Caco-2 (cell line): ENCODE measurements at places on chromosomes 11 and 22. TPM values are rescaled to one million over a fixed set of nuclear protein-coding genes. Genes with fewer than 3 reads are reported as not detected.

Gene WNT11
- total RNA-seq: 22.6 and 29.0 TPM in 2 replicates

Gene CARD10
- total RNA-seq: 26.5 and 31.7 TPM in 2 replicates

Gene CCT8L2
- not detected in 2 replicates for total RNA-seq

Gene KCNE3
- 48.1 and 58.2 TPM in 2 replicates for total RNA-seq

Gene SULT4A1
- total RNA-seq: not detected in 2 replicates

Gene FGF3
- total RNA-seq: not detected in 2 replicates

Gene GSTT2B
- total RNA-seq: 9.0 and 9.6 TPM in 2 replicates

Gene INS
- total RNA-seq: not detected in 2 replicates

Gene F2
- total RNA-seq: 51.8 and 60.0 TPM in 2 replicates

Gene GLB1L3
- not detected in 2 replicates for total RNA-seq

Gene PATZ1
- total RNA-seq: 36.6 and 40.9 TPM in 2 replicates

Gene ISX
- 4.7 and 5.6 TPM in 2 replicates for total RNA-seq

Gene DSCAML1
- not detected in 2 replicates for total RNA-seq

Gene MRPL40
- total RNA-seq: 42.6 and 42.7 TPM in 2 replicates

Gene CHRNA10
- 3.6 and 3.9 TPM in 2 replicates for total RNA-seq

Gene APOA1
- 872 and 913 TPM in 2 replicates for total RNA-seq

Gene C1QTNF6
- 7.4 and 7.7 TPM in 2 replicates for total RNA-seq

Gene CRYBA4
- 0.68 TPM in 1 of 2 replicates, not detected in the other for total RNA-seq

Gene HPX
- 10.7 and 10.9 TPM in 2 replicates for total RNA-seq

Gene FOLR1
- 65.9 and 93.4 TPM in 2 replicates for total RNA-seq

Gene PANX2
- total RNA-seq: 2.2 and 2.6 TPM in 2 replicates

Gene OR1S2
- not detected in 2 replicates for total RNA-seq

Gene SCUBE1
- total RNA-seq: not detected in 2 replicates

Gene EHF
- total RNA-seq: 0.11 and 0.21 TPM in 2 replicates

Gene EMID1
- total RNA-seq: 8.9 and 10.0 TPM in 2 replicates
